ENCODE measurements at places on chromosomes 12 and 14.

GRCh38 chr12:131075194-131075593 is 121.5 kb downstream of the ADGRD1 start:
- DNase-seq = no peak

- DNase-seq = no peak
These were observed 5.5 kb downstream of the CEP170B start for GRCh38 chr14:104870368-104871144.

DNA sequence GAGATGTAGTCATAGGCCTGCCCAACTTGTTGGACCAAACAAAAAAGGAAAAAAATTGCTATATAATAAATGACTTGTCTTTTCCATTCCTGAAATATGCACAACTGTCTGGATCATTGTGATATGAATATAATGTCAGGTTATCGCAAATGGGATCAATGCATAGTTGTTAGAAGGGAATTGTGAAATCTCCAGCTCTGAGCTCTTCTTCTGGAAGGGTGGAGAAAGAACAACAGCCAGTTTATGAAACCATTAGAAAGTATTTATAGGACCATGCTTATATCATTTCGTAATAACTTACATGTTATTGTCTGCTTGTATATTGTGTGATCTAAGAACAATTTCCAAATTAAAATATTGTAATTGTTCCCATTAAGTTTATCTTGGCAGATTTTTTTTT is 35.7 kb upstream of the HIF1A start:
- no peak for DNase-seq

- no peak for DNase-seq
These were observed 29.3 kb downstream of the NIN start for GRCh38 chr14:50801706-50802105.

DNA sequence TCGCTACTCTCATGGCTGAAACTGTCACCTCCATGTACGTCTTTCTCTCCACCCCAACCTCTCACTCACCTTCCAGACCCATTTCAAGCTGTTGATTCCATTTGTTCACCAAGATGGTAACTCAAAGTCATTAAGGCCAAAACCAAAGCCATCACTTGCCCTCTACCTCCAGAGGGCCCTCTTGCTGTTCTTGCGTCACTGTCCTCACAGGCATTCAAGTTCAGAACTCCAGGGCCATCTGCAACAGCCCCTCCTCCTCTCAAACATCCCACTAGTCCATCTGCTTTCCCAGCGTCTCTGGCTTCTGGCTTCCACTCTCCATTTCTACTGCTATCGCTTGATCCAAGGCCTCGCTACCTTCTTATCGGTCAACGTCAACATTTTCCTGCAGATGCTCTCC is 74.5 kb downstream of the VWF start:
- DNase-seq = no peak

GRCh38 chr12:3533703-3534386 is 42.8 kb downstream of the PRMT8 start:
- no peak for DNase-seq

DNA sequence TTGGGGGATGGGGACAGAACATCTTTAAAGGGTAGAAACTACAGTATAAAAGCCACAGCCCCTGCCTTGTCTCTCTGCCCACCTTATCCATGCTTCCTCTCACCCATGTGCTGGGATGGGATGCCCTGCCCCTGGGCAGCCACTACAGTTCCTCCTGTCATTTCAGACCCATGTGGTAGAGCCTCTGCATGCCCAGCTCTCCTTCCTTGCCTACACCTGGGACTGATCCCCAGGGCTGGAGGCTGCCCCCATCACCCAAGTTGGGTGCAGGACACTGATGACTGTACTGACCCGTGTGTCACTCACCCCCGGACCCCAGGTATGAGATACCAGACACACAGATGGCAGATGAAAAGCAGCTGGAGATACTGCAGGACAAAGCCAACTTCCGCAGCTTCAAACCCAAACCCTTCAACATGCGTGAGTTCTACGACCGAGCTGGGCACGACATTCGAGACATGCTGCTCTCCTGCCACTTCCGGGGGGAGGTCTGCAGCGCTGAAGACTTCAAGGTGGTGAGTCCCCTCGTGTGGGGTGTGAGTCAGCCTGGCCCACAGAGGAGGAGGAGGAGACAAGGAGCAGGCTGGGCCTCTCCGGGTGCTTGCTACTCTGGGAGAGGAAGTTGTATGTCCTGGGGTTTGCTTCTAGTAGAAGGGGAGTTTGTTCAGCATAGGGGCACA is 2.2 kb downstream of the ASIC1 start:
- DNase-seq = no peak

DNA sequence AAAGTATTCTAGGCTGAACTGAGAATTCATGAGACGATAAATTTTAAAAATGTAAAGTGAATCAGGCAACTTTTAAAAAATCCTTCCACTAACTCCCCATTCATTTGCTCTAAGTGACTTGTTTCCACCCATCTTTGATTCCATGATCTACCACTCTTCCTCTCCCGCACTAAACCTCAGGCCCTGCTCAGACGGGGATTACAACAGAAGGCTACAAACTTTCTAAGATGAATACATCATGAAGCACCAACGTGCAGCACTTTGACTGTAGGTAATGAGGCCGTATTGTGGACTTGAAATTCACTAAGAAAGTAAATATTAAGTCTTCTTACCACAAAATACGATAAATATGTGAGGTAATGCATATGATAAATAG is 30.0 kb downstream of the TMEM132D start:
- DNase-seq = no peak

- DNase-seq = no peak
These were observed 85.0 kb upstream of the GTF2A1 start for GRCh38 chr14:81305743-81306142.

DNA sequence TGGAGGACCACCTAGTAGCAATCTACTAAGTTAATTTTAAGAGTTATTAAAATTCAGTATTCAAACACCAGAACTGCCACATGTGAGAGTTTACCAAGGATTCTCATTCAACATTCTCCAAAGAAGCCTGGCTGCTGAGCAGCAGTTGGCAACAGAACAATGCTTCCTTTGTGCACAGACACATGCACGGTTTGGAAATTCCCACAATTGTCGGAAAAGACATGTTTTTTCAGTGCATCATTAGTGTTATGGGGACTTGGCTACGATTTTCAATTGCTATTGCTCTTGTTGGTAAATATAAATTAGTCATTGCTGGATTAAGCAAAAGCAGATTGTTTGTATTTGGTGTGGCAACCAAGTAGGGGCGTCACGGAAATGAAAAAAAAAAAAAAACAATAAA is 22.2 kb downstream of the ST8SIA1 start:
- no peak for DNase-seq
